ENCODE measurements at places on chromosomes 2 and 18. TPM values are rescaled to one million over a fixed set of nuclear protein-coding genes. Genes with fewer than 3 reads are reported as not detected.

DNA sequence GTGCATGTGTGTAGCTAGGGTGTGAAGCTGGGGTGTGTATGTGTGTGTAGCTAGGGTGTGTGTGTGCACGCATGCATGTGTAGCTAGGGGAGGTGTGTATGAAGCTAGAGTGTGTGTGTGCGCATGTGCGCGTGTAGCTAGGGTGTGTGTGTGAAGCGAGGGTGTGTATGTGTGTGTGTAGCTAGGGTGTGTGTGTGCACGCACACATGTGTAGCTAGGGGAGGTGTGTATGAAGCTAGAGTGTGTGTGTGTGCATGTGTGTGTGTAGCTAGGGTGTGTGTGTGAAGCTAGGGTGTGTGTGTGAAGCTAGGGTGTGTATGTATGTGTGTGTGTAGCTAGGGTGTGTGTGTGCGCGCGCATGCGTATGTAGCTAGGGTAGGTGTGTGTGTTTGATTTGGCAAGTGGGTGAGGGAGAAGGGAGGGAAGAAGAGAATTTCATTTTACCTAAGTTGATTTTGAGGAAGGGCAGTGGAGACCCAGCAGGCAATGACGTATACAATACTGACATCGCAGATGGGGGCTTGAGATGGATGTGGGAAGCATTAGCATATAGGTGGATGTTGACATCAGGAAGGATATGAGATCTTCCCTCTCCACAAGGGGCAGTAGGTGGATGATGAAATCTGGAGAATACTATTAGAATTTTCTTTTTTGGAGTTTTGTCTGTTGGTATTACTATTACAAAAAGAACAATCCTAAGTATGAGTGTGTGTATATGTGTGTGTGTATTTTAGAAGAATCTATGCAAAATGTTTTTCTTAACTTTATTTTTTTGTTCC is 70.7 kb downstream of the PRELID3A start:
- no peak for DNase-seq
- H3K27me3 ChIP-seq, result no peaks in the 10 kb centered on the region
- no peak overlapping the region for H3K27ac ChIP-seq
- H3K36me3 ChIP-seq, result no peaks in the 10 kb centered on the region
- no peak overlapping the region for H3K4me3 ChIP-seq

DNA sequence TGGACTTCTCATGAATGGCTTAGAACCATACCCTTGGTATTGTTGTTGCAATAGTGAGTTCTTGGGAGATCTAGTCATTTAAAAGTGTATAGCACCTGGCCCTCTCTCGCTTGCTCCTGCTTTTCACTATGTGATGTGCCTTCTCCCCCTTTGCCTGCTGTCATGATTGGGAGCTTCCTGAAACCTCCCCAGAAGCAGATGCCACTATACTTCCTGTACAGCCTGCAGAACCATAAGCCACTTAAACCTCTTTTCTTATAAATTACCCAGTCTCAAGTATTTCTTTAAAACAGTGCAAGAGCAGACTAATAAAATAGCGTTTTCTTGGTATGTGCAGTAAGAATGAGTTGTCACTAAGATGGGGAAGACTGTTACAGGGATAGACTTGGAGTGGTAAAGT is 31.6 kb downstream of the BAZ2B start:
- H3K36me3 ChIP-seq, result no peaks in the 10 kb centered on the region
- H3K27me3 ChIP-seq, result no peaks in the 10 kb centered on the region
- no peak overlapping the region for H3K27ac ChIP-seq
- H3K4me3 ChIP-seq, result no peak overlapping the region

DNA sequence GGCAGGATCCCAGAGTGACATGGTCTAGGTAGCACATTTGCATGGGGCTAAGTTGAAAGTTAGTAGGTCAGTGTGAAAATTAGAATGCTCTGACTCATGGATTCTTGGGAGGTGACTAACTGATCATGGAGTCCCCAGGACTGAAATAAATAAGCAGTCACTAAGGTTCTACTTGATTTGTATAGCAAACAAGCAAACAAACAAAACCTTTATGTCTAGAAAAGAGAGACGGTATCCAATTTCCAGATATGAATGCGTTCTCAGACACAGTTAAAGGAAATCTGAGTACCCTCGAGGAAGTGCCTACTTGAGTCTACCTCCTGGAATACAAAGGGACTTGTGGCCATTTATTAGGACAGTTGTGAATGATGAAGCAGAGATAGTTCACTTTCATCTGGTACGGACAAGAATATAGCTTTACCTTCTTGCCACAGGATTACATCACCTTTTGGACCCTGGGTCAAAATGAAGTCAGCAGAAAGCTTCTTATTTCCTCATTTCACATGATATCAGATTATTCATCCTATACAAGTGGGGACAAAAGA is 54.3 kb upstream of the AGPS start:
- no peaks in the 10 kb centered on the region for H3K27me3 ChIP-seq
- no peak overlapping the region for H3K4me3 ChIP-seq
- H3K4me1 ChIP-seq, result no peaks in the 10 kb centered on the region

DNA sequence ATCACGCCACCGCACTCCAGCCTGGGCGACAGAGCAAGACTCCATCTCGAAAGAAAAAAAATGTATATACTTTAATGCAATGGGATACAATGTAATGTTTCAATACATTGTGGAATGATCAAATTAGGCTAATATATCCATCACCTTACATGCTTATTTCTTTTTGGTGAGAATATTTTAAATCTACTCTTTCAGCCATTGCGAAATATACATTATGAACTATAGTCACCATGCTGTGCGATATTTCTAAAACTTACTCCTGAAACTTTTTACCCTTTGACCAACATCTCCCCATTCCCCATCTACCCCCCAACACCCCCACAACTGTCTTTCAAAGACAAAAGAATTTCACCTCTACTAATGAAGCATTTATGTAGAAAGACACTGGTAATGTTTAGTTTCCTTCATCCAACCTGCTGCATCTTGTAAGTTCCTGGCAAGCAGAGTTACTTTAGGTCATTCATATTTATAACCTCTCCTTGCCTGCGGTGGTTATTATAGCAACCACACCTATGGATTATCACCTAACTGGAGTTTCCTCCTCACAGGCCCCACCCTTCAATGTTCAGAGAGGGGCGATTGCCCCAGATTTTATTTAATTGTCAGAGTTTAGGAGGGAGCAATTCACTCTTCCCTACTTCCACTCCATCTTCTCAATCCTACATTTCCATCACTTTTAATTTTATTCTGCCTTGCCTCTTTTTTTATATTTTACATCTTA is 1.2 kb upstream of the ME2 start:
- H3K27ac ChIP-seq, result peak overlapping the region; percentile 99
- DNase-seq, result peak; percentile 37
- peaks cover 30% of the 10 kb centered on the region for H3K4me1 ChIP-seq
- H3K36me3 ChIP-seq, result no peaks in the 10 kb centered on the region
- peak overlapping the region; percentile 96 for H3K4me3 ChIP-seq

DNA sequence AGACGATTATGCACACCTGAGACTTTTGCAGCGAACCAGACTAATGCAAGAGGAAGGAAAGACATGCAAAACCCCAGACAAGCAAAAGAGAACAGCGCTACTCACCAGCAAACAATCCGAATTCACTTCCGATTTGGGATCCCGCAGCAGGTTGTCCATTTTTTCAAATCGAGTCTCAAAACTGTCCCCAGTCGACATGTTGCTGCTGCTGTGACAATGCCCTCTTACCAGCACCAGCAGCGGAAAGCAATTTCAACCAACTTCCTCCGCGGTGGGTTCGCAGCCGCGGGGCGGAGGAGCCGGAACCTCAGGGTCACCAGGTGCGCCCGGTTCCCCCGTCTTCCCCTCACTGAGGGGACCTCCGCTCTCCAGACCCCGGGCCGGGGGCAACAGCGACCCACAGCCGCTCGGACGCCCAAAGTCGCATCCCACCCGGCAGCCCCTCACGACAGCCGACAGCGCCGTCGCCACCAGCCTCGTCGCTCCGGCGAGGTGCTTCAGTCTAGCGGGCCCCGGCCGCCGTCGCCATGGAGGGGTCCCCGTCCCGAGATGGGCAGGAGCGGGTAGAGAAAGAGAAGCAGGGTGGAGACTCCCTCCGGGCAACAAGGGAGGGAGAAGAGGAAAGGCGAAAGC is 784 bp downstream of the ROCK1 start:
- no peaks in the 10 kb centered on the region for H3K36me3 ChIP-seq
- peak overlapping the region; percentile 95 for H3K27ac ChIP-seq
- H3K27me3 ChIP-seq, result no peaks in the 10 kb centered on the region
- peak; percentile 81 for DNase-seq

The NRBP1 gene
- 262 TPM for total RNA-seq

The IL36G gene
- total RNA-seq, result not detected

The EML6 gene
- 3.2 TPM for total RNA-seq

The TMEM17 gene
- total RNA-seq, result 0.18 TPM

Measured in natural killer cell (primary cell).